Spleen (tissue), 13 donors: ENCODE measurements at places on chromosomes 12 and 14. TPM values are rescaled to one million over a fixed set of nuclear protein-coding genes. Genes with fewer than 3 reads are reported as not detected.

The NEUROD4 gene
- total RNA-seq = not detected

The TDRD9 gene
- total RNA-seq = 9.5 TPM

The TMEM121 gene
- 10.4 TPM for total RNA-seq

The KCNA5 gene
- total RNA-seq = 0.36 TPM

The KRT71 gene
- total RNA-seq = not detected

The ESRRB gene
- total RNA-seq = 1.0 TPM

The SLC6A13 gene
- 0.30 TPM for total RNA-seq

The PRIM1 gene
- 10.1 TPM for total RNA-seq

The CEP83 gene
- total RNA-seq = 14.4 TPM

The B4GALNT3 gene
- 2.0 TPM for total RNA-seq

The KSR2 gene
- 0.09 TPM for total RNA-seq

The POTEG gene
- not detected for total RNA-seq

GRCh38 chr12:57005980-57006808, at the start of gene ZBTB39:
Gene ZBTB39 (minus strand): TSS chr12:57006546. CDS start chr12:57004917, 1,629 bp downstream.
- DNase-seq = peak; percentile 92

DNA sequence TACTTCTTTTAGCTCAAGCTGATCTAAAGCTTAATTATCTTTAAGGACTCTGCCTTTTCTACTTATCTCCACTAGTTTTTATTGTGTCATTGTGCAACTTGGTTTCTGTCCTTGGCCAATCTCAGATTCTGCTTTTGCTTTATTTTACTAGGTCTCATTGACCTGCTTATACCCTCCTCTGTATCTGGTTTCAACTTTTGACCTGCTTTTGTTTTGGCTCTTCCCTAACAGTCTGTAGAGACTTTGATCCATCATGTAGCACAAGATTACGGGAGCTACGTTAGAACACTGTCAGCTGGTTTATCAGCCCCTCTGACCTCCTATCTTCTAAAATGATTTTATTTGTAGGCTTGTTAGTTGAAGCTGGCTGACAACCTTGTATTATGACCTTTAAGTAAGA, 43.6 kb downstream of the ZCRB1 start:
- no peak for DNase-seq

DNA sequence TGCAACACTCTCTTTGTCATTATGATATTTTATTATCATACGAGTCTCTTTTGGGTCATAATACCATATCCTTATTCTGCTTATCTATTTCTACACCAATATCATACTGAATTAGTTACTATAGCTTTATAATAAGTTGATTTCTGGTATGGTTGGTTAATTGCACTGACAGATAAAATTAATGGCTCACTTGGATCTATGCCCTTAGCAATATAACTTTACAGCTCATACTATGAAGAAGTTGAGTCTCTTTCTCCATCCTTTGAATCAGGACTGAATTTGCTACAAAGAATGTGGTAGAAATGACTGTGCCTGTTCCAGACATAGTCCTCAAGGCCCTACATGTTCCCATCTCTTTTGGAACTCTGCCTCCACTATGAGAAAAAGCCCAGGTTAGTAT, 139.7 kb upstream of the DYRK2 start:
- DNase-seq = no peak

- DNase-seq = no peak
Observed at GRCh38 chr14:67821121-67821520, 1.5 kb downstream of the RAD51B start.

- DNase-seq = no peak
Observed at GRCh38 chr12:116065606-116066005, 211.9 kb downstream of the MED13L start.

DNA sequence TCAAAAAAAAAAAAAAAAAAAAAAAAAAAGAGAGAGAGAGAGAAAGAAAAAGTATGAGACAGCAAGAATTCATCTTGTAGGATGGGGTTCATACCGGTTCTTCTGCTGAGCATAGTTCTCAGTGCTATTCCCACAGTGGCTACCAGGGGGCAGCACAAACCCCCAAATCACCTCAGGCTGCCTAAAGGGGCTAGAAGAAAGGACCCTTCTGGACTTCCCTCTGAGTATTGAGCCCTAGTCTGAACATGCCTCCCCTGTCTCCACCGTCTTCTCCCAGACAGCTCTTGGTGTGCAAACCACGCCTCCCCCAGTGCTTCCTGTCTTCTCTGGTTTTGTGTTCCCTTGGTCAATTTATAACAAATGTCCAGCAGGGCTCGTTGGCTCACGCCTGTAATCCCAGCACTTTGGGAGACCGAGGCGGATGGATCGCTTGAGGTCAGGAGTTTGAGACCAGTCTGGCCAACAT, 31.3 kb upstream of the SMUG1 start:
- no peak for DNase-seq

DNA sequence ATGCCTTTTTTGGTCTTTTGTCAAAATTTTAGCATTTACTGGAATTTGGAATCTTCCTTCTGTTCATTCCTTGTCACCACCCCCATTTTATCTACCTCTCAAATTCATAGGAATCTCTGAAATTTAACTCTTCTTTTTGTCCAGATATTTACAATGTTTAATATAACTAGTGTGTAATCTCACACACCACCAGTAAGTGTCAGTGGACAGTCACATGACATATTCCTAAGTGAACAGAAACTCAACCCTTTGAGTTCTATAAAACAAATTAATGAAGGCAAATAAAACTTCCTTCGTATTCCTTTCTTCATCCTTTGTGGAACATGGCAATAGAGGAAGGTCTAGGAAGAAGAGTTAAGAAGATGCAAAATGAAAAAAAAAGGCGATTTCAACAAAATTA, 26.6 kb downstream of the ATF7 start:
- no peak for DNase-seq

GRCh38 chr12:70756118-70756517, 118.9 kb upstream of the PTPRB start:
- no peak for DNase-seq

DNA sequence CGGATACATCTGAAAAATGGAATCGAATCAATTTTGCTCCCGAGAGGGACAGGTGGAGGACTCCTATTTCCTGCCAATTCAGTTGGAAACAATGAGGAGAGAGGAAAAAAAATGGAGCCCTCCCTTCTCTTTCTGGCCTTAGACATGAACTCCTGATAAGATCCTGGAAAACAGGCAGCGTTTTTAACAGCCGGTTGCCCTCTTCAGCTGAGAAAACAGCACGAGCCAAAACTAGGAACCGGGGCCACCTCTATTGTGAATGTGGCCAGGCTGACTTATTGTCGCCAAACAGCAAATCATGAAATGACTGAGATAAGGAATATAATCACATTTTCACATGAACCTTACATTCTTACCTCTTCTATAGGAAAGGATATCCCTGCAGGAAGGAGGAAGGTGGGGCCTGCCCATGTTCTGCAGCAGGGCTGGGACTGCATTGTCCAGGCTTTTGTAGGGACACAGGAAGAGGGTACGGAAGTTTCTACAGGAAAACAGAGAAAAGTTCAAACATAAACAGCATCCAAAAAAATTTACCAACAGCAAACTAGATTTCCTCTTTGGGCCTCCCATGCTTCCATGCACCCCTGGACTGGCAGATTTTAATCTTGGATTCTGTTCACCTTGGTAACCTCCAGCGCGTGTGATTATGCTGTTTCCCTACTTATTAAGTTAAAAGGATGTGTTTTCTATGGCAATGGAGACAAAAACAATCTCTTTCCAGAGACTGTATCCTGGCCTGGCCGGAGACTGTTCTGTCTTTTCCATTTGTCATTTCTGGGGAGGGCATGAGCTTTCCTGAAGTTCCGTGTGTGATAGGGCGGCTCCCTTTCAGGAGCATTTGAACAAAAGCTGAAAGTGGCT, 29.0 kb upstream of the ELK3 start:
- DNase-seq = peak; percentile 76

- DNase-seq = no peak
Observed at GRCh38 chr12:30996255-30996654, 69.7 kb downstream of the TSPAN11 start.

DNA sequence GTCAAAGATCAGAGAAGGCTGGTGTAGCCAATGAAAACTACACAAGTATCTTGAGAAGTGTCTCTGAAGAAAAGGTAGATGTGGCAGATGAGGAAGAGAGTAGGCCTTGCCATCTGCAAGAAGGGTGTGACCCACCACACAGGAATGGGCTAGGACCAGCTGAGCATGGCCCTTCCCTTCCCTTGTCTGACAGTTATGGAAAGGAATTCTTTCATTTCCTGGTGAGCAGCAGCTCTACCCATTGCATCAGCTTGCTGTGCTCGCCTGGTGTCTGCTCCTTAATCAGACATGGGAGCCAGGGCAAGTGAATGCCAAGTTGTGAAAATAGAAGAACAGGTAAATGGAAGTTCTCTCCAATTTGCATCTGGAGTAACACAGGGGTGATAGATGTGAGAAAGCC, 145.2 kb upstream of the KRR1 start:
- DNase-seq = no peak

- no peak for DNase-seq
Observed at GRCh38 chr14:19930617-19931016, at the start of gene OR4K1. Gene OR4K1 (plus strand): TSS chr14:19930917. CDS start chr14:19935667, 4,750 bp downstream.

DNA sequence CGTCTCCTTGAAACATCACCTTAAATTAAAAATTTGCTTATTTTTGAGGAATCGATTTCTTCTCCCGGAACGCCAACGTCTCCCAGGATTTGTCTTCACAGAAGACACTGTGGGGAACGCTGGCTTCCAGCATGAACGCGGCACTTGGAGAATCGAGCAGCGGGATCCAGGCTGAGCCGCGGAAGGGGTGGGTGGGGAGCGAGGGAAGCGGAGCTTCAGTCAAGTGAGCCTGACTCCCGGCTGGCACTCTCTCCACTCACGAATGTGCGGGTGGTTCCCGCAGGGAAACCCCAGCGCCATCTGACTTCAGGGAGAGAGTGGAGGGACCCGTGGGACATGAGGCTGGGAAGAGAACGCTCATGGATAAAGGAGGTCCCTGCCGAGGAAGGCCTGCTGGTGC, 506.0 kb upstream of the TMEM132C start:
- no peak for DNase-seq

GRCh38 chr12:53624956-53625355, 1.2 kb downstream of the ATF7 start:
- DNase-seq = no peak

DNA sequence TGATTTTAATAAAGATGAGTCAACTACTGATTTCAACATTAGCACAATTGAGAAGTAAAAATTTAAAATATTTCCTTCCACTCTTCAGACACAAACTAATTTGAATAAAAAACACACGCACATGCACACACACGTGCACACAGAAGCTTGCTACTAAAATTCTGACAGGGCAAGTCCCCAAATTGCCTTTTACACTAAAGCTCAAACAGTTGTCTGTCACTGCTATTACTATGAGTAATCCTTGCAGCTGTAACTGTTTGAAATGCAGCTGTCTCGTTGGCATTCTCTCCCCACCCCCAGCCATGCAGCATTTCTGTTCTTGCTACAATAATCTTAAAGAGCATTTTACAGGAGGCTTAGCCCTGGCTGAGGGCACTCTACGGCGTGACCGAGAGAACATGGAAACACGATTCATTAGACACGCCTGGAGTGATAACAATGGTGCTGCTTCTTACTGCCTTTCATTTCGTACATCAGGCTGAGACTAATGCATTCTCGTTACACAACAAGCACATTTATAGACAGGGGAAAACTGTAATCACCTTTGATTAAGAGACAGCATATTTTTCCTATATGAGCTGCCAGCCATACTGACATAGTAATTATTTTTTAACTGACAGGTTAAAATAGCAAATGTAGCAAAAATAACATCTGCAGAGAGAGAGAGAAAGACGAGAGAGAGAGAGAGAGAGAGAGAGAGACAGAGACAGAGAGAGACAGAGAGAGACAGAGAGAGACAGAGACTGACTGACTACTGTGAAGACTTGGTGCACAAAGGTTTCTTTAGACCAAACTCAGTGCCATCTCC, 153.8 kb downstream of the MED13L start:
- DNase-seq = no peak

DNA sequence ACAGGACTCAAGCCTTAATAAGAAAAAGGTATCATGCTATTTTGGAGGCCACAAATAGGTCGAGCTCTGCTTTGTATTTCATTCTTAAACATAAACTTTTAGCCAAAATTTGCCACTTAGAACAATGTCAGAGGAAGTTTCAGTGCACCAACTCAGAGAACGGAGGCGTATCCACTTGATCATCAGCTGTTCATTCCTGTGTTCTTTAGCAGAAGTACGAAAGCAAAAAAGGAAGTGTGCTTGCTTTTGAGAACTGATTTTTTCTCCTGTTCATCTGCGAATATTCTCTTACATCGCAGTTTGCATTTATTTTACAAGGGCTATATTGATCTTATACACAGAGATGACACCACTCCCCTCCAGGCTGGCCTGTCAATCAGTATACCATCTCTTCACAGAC, 188.6 kb upstream of the SOX5 start:
- no peak for DNase-seq

DNA sequence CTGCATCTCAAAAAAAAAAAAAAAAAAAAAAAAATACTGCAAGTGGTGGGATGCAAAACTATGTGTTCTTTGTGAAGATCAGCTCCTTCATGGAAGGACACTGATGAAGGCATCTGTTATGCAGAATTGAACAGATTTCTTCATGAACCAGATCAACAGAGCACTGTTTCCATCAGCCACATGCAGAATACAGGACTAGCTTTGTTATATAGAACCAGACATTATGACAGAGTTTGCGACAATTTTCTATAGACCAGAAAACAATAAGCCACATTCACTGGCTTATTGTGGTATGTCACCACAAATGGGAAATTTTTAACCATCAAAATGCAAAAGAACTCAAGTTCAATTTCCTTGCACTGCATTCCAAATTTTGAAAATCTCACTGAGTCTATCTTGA, 34.7 kb downstream of the CIT start:
- no peak for DNase-seq

DNA sequence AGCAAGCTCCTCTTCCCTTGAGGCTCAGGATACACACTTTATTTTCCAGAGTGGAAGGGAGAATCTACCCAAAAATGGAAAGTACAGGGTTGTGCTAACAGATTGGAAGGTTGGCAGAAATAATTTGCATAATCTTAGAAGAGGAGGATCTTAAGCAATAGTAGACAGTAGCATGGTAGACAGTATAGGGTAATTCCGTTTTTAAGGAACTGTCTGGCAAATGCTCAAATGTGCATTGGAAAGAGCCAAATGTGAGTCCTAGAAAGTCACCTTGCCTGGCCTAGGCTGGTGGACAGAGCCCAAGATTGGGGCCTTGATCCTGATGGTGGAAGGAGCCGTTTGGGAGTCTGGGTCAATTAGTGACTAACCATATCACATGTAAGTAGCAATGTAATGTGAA, 13.1 kb upstream of the CARMIL3 start:
- no peak for DNase-seq

DNA sequence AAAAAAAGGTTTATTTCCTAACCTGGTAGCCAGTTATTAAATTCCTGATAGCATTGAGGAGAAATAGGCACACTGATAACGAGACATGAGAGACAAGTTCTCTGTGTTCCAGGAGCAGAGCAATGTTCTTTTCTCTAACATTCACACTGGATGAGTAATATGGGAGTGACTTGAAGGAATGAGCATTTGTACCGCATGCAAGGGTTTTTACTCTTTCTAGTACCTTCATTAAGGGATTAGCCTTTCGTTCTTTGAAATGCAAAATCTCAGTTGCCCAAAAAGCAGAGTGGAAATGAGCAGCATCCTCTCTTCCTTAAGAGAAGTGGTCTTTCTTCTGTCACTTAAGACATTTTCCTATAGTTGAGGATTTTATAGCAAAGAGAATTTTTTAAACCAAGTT, 54.7 kb downstream of the FGD4 start:
- DNase-seq = no peak
